ENCODE measurements at places on chromosomes 3 and 15. TPM values are rescaled to one million over a fixed set of nuclear protein-coding genes. Genes with fewer than 3 reads are reported as not detected.

DPPA2 gene
- total RNA-seq = not detected

TPRG1 gene
- 1.7 TPM for total RNA-seq

PRR20G gene
- total RNA-seq = not detected

DNA sequence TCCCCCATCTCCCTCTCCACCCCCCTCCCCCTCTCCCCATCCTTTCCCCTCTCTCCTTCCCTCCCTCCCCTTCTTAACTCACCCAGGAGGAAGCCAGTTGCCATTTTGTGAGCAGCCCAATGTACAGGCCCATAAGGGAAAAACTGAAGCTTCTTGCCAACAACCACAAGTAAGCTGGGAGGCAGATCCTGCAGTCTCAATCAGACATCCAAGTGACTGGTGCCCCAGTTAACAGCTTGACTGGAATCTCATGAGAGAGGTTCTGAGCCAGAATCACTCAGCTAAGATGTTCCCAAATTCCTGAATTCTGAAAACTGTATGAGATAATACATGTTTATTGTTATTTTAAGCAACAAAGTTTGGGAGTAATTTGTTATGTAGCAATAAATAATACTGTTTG, 90.7 kb downstream of the C3orf70 start:
- no peaks in the 10 kb centered on the region for H3K4me1 ChIP-seq
- no peak for DNase-seq
- no peaks in the 10 kb centered on the region for H3K36me3 ChIP-seq
- H3K4me3 ChIP-seq = no peak overlapping the region
- no peaks in the 10 kb centered on the region for H3K27me3 ChIP-seq

DNA sequence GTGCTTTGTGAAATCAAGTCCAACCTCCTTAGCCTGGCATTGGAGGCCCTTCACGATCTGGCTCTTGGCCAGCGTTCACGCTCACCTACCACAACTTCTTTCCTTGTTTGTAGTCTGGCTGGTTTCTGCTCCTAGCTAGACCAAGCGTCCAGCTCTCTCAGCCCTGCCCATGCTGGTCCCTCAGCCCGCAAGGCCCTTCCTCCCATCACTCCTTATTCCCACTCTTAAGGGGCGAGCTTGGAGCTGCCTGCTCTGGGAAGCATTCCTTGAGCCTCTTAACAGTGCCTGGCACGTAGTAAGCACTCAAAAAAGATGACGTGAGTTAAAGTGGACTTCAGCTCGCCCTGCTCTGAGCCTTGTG, 8.7 kb downstream of the SLC6A6 start:
- H3K27me3 ChIP-seq = no peaks in the 10 kb centered on the region
- H3K4me1 ChIP-seq = peaks cover 40% of the 10 kb centered on the region
- H3K4me3 ChIP-seq = no peak overlapping the region
- no peak overlapping the region for H3K27ac ChIP-seq
- DNase-seq = no peak

DNA sequence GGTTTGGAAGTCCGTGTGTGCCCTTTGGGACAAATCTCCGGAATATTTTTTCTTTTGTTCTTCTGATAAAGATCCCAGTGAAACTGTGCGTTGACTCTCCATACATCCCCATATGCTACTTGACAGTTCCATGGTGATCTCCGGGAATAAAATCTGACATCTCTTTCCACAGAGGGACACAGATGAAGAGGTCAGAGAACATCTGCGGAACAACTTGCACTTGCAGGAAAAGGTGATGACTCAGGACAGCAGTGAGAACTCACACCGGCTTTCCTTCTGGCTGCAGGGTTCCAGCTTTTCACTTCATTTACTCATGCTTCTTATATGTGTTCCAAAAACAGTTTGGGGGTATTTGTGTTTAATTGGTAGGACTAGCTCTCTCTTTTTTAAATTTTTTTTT, 157.5 kb upstream of the CHRM5 start:
- no peak overlapping the region for H3K27ac ChIP-seq
- peaks cover 6% of the 10 kb centered on the region for H3K27me3 ChIP-seq
- no peaks in the 10 kb centered on the region for H3K4me1 ChIP-seq
- DNase-seq = no peak

DNA sequence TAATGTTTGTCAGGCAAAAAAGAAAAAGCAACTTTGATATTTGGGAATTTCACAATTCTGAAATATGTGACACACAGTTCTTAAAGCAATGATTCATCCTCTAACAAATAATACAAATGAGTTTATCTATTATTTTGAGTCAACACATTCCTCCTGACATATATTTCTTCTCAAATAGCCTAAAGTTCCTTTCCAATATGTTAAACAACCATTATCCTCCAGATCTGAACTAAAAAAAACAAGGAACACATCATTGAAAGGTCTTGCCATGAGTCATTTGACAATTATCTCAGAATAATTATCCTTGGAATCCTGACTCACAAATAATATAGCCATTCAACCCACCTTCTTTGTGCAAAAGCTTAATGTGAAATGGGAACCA, 208.7 kb upstream of the CDIN1 start:
- no peaks in the 10 kb centered on the region for H3K36me3 ChIP-seq
- H3K27ac ChIP-seq = no peak overlapping the region
- DNase-seq = no peak
- no peaks in the 10 kb centered on the region for H3K27me3 ChIP-seq
- H3K4me3 ChIP-seq = no peak overlapping the region

DNA sequence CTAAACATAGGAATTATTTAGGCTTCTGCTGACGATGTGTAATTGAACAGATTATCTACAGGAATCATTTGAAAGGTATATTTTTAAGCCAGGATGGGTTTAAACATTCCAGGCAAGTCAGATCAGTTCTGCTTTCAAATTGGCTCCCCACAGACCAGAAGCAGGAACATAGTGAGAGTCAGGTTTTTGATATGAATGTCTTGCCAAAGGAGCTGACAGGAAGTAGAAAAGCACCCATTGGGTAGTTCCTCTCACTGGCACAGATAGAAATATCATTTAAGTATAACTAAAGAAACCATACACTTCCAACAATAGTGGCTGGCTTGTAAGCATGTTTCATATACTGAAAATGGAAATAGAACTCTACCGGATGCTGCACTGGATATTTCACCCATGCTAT, 95.2 kb downstream of the CLDN1 start:
- no peaks in the 10 kb centered on the region for H3K36me3 ChIP-seq
- DNase-seq = no peak
- no peak overlapping the region for H3K27ac ChIP-seq
- H3K27me3 ChIP-seq = peaks cover 2% of the 10 kb centered on the region
- no peaks in the 10 kb centered on the region for H3K4me1 ChIP-seq

GRCh38 chr15:76204916-76205460, 106.3 kb downstream of the ETFA start:
- H3K36me3 ChIP-seq = no peaks in the 10 kb centered on the region
- peak overlapping the region; percentile 36 for H3K27ac ChIP-seq
- no peaks in the 10 kb centered on the region for H3K27me3 ChIP-seq
- no peak for DNase-seq
- no peak overlapping the region for H3K4me3 ChIP-seq
- no peaks in the 10 kb centered on the region for H3K4me1 ChIP-seq

DNA sequence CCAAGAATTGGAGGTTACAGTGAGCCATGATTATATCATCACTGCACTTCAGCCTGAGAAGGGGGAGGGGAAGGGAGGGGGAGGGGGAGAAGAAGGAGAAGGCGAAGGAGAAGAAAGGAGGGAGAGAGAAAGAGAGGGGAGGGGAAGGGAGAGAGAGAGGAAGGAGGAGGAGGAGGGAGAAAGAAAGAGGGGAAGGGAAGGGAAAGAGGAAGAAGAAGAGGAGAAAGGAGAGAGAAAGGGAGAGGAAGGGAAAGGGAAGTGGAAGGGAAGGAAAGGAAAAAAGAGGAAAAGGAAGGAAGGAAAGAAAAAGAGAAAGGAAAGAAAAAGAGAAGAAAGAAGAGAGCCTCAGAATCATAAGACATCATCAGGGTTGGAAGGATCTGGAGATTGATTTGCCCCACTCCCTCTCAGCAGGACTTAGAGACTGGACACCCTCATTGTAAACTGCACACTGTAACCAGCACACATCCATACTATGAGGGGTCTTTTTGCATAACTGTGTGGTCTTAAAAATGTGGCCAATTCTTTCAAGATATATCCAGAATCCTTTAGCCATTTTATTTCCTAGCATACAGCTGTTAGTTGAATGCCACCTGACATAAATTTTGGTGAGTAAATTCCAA, 130.9 kb downstream of the CMSS1 start:
- no peak overlapping the region for H3K27ac ChIP-seq
- H3K27me3 ChIP-seq = no peaks in the 10 kb centered on the region
- DNase-seq = no peak
- H3K4me3 ChIP-seq = no peak overlapping the region
- H3K36me3 ChIP-seq = no peaks in the 10 kb centered on the region
